ENCODE measurements at places on chromosomes 4 and X. TPM values are rescaled to one million over a fixed set of nuclear protein-coding genes. Genes with fewer than 3 reads are reported as not detected.

Gene EFNB1
- 6.7 TPM for total RNA-seq

Gene TEX13C
- total RNA-seq = 0.28 TPM

Gene PSAPL1
- not detected for total RNA-seq

Gene RASGEF1B
- total RNA-seq = not detected

DNA sequence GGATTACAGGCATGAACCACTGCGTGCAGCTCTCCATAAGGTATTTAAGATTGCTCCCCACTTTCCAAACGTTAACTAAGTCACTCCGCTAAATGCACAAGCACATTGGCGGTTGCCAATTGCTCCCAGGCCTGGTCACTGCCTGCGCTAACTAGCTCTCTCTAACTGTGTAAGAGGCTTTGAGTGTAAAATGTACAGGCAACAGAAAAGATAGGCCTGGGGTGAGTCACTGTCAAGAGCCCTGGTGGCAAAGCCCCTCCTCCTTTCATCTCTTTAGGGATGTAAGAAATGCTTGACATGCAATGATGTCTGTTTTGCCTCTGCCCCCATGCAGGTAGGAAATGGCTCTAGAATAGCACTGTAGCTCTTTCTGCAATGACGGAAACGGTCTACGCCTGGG lies 329.7 kb upstream of the GATB start:
- DNase-seq = peak; percentile 12

GRCh38 chrX:19791562-19791961 lies 95.8 kb downstream of the SH3KBP1 start:
- DNase-seq = no peak

DNA sequence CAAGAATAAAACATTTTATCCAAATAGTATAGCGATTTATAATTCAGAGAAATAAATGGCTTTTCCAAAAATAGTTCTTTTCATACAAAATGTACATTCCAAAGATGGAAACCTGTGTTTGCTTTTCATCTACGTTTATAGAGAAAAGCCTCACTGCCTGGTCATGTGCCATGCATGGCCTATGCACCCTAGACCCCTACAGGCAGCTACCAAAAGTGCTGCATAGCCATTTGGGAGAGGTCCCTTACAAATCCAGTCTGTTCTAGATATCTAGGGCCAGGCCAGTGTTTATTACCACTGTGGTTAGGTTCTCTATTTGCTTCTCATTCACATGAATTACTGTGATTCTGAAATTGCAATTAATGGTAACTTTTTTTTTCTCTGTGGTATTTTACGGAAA lies 17.2 kb downstream of the HMGB2 start:
- no peak for DNase-seq

DNA sequence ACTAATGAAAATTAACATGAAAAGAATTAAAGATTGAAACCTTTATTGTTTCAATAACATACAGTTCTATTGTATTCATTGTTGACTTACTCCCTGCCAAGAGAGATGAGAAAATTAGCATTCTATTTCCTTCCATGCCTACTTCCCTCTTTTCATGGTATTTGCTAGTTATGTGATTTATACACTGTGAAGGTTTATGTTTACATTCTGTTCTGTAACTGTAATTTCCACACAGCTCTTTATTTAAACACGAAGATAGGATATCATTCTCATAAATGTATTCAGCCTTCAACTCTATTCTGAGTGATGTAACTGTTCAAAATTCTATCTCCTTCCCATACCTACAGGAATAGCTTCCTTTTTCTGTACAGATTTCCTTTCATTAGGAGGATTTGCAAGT lies 6.6 kb downstream of the CCDC110 start:
- DNase-seq = no peak

DNA sequence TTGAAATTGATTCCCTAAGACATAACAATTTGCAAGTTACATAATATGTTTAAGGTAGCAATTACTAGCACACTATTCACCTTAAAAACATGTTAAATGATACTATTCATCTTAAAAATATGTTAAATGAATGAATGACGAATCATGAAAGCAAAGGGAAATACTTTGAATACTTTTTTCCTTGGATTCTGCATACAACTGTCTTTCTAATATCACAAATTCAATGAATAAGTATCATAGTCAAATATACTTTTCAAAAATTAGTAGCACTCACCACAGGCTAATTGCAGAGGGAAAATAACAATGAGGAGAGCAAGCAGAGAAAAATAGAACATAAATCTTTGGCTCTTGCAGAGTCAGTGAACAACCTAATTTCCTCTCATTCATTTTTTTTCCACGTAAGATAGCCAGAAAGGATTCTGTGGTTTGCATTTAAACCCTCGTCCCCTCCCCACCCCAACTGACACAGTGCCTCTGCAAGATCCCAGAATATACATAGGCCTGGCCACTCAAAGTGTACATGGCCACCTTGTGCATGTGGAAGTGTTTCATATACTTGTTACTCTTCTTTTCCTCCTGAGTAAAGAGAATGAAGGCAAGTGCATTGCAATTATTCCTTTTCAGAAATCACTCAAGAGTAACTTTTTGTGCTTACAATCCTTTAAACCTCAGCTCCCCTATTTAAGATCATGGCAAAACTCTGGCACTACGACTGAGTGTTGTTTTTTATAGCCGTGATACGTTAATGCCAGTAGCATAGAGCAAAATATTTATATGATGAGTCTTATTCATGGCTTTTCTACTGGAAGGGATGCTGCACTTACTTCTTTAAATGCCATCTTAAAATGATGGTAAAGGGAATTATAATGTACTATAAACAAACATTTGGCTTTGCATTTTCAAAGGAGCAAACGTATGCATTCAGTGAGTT lies 236.4 kb downstream of the PDGFC start:
- DNase-seq = peak; percentile 38

- DNase-seq = no peak
Observed at GRCh38 chr4:2067446-2068197, 8.5 kb downstream of the NAT8L start.

DNA sequence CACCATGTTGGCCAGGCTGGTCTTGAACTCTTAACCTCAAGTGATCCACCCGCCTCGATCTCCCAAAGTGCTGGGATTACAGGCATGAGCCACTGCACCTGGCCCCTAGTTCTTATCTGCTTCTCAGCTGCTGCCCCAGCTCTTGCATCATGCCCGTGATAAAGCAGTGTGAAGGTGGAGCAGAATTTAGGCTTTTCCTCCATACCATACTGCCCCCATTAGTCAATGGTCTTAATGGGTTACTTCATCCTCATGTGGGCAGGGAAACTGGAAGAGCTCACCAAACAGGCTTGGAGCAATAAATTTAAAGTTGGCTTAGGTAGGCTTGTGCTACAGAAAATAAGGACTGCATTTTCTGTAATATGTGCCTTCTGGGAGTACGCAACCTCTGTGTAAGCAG lies 636.9 kb upstream of the BOD1L1 start:
- DNase-seq = no peak

GRCh38 chr4:105243446-105243845 lies 96.8 kb downstream of the TET2 start:
- DNase-seq = no peak

- peak; percentile 27 for DNase-seq
Observed at GRCh38 chr4:105147553-105148161, 981 bp downstream of the TET2 start.

DNA sequence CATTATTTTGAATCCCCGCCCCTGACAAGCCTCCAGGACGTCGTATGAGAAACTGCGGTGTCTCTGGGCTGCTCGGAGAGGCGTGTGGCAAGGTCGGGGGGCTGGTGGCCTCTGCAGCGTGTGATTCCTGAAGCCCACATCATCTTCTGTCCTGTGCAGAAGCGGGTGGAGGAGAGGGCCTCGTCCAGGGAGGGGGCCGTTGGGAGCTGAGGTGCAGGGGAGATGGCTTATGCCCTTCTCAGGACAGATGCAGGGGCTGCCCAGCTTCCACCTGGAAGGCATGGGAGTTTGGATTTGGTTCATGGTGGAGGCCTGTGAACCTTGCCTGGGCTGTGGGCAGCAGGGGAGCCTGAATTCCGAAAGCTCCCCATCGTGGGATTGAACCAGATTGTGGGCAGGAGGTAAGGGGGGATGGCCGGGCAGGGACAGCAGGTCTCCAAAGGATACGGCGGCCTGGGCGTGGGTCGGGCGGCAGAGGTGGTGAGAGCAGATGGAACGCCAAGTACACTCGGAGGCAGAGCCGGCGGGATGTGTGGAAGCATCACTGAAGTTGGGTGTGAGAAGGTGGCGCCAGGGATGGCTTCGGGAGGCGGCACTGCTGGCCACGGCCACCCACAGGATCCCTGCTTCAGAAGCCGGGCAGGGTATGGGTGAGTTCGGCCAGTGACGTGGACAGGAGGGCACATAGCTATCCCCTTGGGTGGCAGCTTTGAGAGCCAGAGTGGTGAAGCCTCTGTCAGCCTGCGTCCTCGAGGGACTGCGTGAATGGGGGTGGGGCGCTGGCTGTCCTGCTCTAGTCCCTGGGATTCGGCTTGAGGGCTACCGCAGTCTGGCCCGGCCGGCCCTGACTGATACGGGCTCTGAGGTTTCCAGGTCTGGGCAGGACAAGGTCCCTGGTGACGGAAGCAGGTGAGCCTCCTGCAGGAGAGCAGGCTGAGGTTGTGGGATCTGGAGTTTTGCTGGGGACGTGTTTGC lies 76.3 kb upstream of the ADRA2C start:
- no peak for DNase-seq

DNA sequence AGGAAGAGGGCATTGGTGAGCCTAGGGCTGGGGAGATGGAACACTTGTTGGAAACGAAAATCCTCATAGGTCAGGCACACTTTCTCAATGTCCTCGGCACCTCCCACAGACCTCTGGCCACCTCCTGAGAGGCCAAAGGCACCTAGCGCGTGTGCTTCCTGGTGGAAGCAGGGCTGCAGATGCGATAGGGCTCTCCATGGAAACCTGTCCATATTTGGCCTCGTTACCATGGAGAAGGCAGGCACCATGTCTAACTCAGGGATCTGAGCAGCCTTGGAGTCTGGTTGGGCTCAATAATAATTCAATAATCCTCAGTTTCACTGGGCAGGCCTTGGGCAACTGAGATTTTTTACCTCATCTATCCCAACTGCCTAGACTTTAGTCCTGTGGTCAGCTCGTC lies 58.3 kb downstream of the RAI2 start:
- DNase-seq = no peak
